Occipital lobe (tissue), 3 donors: ENCODE measurements at places on chromosomes 6 and 20. TPM values are rescaled to one million over a fixed set of nuclear protein-coding genes. Genes with fewer than 3 reads are reported as not detected.

The PSORS1C2 gene
- not detected for total RNA-seq

DNA sequence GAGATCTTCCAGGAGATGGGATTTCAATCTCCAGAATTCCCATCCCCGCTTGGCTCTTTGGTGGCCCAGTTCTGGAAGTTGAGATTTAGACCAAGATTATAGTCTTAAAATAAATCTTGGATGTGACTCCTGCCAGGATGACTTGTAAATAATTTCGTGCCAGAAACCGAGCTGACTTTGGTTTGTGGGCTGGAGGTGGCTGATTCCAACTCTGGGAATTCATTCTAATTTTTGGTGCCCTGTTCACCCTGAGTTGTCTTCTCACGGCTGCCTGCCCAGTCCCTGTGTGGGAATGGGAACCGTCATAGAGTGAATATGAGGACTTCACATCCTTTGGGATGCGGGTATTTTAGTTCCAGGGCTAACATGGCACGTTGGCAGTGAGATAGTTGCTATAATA is 64.8 kb downstream of the JARID2 start:
- DNase-seq, result no peak

- DNase-seq, result no peak
These were observed 646.5 kb upstream of the EPHA7 start for GRCh38 chr6:94065707-94066337.

GRCh38 chr6:6724539-6725467 is 136.3 kb downstream of the LY86 start:
- DNase-seq, result peak; percentile 48

DNA sequence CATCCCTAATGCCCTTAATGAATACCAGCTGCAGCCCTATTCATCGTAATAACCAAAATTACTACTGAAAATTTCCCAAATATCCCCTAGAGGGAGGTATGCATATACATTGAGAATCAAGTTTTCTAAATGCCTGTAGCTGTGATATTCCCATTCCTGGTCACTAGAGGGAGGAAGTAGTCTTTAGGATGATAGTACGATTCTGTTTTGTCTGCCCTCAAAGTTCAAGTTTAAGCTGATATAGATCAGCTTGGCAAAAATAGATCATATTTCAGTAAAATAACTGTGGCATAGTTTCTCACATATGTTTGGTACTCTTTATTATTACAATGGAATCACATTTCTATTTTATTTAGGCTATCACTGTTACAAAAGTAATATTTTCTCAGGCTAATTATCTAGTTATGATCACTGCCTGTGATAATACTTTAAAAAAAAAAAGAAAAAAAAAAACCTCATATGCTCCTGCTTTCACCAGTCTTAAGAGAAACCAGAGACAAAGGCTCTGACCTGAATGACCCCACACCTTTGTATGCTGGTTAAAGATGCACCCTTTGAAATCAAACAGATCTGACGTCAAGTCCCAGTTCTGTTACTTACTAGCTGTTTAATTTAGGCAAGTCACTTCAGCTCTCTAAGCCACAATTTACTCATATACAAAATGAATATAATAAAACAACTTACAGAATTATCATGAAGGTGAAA is 11.0 kb downstream of the TSPYL1 start:
- no peak for DNase-seq

DNA sequence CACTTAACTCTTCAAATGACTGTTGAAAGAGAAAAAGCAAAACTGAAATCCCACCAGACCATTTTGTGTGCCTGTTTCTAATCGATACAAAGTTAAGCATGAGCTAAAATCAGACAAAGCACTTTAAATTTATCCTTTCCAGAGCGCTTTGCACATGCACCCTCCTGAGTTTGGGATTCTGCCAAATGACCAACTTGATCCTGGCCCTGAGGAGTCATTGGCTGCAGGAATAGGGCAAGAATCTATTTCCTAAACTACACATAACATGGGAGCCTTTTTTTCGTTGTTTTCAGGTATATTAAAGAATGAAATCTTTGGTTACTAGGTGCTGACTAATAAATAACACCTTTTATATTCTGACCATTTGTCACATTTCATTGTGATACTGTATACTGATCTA is 23.8 kb upstream of the MTHFD1L start:
- DNase-seq, result no peak

The PMEPA1 gene
- total RNA-seq, result 8.3 TPM

- no peak for DNase-seq
These were observed 92.4 kb downstream of the RTN4IP1 start for GRCh38 chr6:106536851-106537250.

GRCh38 chr6:119929121-119929520 is 579.6 kb upstream of the MAN1A1 start:
- no peak for DNase-seq

The TCF21 gene
- not detected for total RNA-seq

DNA sequence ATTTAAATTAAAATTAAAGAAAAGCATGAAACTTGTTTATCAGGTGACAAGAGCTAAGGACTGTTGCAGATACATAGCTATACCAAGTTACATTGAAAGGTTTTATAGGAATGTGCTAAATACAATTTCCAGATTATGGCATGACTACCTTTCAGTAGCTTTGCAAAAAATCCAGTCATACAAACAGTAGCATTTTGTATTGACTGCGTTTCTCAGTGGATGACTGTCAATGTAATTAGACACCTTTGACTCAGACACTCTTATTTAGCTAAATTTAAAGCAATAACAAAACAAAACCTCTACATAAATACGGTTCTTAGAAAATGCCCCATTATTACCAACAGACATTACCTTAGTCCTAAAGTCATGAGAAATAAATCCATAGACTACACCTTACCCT is 275.8 kb upstream of the RUNX2 start:
- DNase-seq, result no peak

DNA sequence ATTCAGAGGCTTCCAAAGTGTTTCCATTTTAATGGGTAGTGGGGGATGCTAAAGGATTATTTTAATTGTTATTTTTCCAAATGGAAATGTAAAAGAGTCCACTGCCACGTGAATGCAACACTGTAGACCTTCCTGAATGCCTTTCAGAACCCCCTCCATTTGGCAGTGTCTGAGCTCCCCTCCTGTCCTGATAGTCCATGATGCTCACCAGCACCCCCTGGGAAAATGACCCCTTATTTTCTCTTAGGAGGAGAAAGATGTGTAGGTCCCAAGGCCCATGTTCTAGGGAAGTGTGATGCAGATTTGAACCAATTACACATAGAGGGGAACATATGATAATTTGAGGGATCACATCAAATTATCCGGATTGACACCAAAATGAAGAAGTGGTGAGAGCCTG is 46.8 kb upstream of the SH3BGRL2 start:
- DNase-seq, result no peak

DNA sequence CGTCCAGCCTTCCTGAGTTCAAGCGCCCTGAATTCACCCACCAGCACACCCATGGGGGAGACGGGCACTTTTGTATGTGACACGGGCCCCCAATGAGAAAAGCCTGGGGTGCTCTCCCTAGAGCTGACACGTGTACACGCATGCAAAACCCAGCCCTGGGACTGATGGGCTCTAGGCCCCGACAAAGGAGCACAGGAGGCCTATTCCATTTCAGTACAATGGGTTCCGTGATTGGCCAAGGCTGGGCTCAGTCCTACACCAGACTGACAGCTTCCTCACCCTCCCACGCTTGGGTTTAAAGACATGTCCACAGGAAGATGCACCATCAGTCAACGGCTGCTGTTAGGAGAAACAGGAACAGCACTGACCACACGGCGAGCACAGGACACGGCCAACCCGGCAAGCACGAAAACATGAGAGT is 8.8 kb downstream of the ZBTB46 start:
- no peak for DNase-seq

The PGC gene
- not detected for total RNA-seq

The TREML2 gene
- not detected for total RNA-seq

The RAB23 gene
- 51.3 TPM for total RNA-seq

DNA sequence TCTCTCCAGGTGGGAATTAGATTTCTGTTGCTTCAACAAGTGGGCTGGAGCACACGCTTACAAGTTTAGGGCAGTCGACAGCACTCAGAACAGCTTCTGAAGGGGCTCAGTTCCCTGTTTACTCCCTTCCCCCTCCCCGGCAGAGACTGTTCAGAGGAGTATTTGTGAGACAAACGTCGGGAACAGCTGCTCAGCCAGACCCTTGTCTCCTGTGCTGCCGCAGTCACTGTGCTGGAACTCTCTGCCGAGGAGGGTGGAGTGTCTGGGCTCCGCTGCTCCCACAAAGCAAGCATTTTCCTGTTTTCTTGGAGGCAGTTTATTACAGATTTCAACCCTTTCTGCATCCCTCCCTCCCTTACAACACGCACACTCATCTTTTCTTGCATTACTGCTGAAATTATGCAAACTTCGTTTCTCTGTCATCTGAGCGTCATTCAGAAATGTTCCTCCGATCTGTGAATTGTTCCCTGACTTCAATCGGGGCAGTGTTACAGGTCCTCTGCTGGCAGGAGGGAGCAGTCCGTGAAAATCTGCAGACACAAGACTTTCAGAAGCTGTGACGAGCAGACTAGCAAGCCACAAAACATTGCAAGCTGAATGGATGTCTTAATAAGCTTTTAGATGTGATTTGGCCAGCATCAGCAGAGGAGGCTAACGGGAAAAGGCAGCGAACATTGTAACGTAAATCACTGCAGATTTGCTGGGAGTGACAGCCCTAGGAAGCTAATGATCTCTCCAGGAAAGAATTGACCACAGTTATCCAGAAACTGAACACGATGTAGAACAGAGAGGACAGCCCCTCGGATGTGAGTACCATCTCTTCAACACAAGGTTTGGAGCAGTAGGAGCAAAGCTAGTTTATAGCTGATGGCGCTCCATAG is 76.2 kb downstream of the LYRM2 start:
- DNase-seq, result peak; percentile 62

GRCh38 chr20:38250609-38251008 is 9.9 kb downstream of the KIAA1755 start:
- no peak for DNase-seq

The CLPSL1 gene
- not detected for total RNA-seq
